ENCODE measurements at places on chromosomes 3 and 15.

GRCh38 chr15:33124811-33125210 lies 69.7 kb downstream of the FMN1 start:
- no peak for DNase-seq

GRCh38 chr15:98416222-98416855 lies 232.0 kb upstream of the IGF1R start:
- DNase-seq, result peak; percentile 14

- DNase-seq, result peak; percentile 66
Observed at GRCh38 chr15:91116113-91117067, 16.3 kb downstream of the SV2B start.

GRCh38 chr15:97866959-97867358 lies 93.5 kb upstream of the ARRDC4 start:
- no peak for DNase-seq

DNA sequence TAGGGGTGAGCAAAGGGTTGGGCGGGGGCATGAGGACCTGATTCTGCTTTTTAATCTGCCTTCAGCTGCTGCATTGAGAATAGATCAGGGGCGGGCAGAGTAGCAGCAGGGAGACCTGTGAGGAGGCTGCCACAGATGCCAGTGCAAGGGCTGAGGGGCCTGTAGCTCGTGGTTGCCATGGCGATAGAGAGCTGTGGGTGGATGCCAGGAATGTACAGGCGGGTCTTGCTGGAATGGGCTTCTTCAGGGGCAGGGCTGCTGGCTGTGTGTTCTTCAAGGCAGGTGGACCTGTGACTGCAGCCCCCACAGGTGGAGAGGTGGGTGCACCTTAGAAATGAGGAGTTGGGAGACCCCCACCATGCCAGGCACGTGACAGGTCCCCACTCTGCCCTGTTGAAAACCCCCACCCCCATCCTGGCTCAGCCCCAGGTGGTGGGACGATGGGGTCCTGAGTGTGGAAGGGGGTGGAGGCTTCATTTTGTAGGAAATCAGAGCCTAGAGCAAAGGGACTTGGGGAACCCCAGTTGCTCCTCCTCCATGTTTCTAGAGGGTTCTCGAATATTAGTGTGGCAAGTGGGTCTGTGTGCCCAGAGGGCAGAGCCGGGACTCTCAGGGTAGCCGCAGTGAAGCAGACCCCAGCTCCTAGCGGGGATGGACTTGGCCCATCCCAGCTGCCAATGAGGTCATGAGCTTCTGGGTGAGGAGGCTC lies 38.3 kb downstream of the SLC6A6 start:
- DNase-seq, result peak; percentile 67

GRCh38 chr3:124207873-124208485 lies 216.1 kb upstream of the ROPN1 start:
- DNase-seq, result no peak

- no peak for DNase-seq
Observed at GRCh38 chr3:49333091-49333490, 6.8 kb downstream of the USP4 start.

DNA sequence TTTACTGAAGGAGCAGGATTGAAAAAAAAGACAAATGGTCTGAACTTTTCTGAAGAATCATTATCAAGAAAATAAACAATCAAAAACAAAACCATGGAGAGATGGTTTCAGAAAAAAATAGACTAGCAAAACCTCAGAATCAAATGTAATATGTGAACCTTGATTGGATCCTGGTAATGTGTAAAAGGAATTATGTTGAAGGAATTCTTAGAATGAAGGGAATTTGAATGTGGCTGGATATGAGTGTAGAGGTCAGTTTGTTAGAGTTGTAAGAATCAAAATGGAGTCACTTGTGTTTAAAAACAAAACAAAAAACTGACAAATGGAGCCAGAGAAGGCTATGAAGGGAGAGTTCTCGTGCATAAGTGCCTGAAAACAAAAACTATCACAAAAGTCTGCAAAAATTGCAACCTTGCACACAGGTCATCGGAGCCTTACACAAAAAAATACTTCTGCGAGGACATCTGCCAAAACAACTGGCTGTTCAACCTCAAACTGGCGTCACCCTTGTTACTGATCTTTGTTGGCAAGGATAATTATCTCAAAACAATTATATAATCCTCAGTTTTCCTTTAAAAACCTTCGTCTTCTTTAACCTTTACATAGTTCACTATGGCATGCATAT lies 19.1 kb upstream of the ATP13A3 start:
- no peak for DNase-seq

- DNase-seq, result no peak
Observed at GRCh38 chr15:101642361-101642760, 9.8 kb downstream of the TM2D3 start.

DNA sequence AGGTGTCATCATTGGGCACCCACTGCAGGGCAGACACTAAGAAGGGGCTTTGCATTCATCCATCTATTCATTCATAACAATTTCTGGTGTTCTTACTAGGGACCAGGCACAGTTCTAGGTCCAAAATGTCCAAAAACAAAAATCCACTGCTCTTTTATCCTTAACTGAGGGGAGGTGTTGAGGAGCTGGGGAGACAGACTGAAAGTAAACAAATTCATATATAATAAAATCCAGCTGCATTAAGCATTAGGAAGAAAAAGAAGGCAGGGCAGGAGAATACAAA lies 1.1 kb downstream of the EIF4E3 start:
- no peak for DNase-seq

DNA sequence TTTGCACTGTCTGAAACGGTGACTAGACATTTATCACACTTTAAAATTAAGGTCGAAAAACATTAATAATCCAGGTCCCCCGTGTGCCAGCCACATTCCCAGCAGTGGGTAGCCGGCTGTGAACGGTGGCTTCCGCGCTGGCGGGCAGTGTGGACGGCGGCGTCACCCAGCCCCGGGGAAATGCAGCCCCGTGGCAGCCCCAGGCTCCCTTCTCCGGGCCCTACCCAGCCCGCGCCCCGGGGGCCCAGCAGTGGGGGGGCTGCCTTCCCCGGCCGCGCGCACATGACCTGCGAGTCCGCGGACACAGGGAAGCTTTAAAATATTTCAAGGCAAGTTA lies 25.3 kb downstream of the GABRA5 start:
- no peak for DNase-seq

DNA sequence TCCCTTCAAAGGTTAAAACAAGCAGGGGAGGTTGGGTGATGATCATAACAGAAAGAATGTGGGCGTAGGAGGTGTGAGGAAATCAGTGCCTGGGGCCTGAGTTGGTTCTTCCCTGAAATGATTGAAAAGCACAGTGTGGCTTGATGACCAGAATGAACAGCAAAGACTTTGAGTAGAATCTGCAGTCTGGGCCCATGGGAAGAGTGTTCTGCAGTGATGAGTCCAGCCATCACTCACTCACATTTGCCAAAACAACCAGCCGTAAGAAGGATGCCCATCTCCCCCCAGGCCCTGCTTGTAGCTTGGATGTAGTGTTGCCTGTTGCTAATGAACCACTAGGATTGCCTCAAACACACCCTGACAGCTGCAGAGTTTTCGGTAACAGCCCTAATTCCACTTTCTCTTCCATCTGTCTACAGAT lies 67.9 kb downstream of the VGLL3 start:
- DNase-seq, result peak; percentile 32

- DNase-seq, result no peak
Observed at GRCh38 chr15:64274341-64274950, 81.5 kb downstream of the CSNK1G1 start.

DNA sequence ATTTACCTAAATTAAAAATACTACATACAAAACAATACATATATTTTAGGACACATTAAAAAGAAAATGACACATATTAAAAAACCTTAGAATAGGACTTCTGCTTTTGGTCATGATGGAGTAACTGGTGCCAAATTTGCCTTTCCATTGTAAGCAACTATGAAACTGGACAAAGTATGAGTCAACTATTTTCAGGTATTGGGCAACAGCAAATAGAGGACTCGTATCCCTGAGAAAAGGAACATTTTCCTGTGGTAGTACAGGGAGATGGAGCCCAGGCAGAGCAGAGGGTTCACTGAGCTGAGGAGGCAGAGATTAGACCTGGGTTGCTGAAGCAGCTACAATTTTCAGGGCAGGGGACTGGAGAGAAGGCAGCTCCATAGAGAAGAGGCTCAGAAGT lies 14.7 kb downstream of the CCR1 start:
- no peak for DNase-seq

DNA sequence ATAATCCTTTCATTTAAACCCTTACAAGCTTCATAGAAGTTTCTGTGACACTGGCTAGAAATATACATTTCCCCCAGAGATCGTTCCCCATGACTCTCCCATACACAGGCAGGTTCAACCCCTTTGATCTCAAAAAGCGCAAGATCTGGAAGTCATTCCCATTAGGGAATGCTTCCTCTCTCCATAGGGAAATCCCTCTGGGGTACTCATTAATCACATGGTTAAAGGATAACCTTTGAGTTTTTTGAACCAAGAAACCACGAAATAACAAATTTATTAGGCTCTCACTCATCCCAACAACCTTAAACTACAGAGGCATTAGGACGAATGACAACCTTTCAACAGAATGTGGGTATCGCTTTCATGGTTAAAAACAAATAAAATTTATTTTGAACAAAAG lies 211.9 kb upstream of the PRICKLE2 start:
- DNase-seq, result no peak

- DNase-seq, result peak; percentile 91
Observed at GRCh38 chr15:52093539-52094510, 18.8 kb downstream of the BCL2L10 start.

GRCh38 chr3:19934098-19934566 lies at the start of gene EFHB:
Gene EFHB (minus strand): TSS chr3:19934217. CDS start chr3:19934018, 199 bp downstream.
- peak; percentile 54 for DNase-seq

GRCh38 chr15:36479200-36479896 lies 100.1 kb upstream of the CDIN1 start:
- no peak for DNase-seq

DNA sequence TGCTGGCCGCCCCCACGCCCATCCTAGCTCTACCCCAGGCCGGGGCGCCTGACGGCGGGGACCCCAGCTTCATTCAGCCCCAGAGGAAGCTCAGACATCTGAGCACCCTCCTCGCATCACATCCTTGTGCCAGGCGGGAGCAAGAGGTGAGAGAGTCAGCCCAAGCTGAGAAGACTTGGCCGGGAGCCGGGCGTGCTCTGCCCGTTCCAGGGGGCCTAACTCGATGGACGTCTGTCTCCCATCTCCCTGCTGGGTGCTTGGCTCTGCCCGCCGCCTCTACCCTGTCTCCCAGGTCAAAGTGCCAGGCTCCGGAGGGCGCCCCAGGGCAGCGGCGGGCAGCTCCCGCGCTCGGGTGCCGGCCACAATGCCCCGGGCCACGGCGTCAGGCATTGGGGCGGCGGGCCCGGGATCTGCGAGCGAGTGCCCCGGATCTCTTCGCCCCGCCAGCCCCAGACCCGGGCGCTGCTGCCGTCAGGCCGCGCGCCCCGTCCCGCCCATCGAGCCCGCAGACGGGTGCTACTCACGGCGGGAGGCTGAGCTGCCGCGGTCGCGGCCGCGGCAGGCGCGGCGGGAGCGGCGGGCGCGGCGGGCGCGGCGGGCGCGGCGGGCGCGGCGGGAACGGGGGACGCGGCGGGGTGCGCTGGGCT lies 388 bp downstream of the DAPK2 start:
- no peak for DNase-seq
